ENCODE measurements at places on chromosomes 4 and X.

GRCh38 chr4:29081234-29081955, 1638.8 kb upstream of the PCDH7 start:
- no peak for DNase-seq

DNA sequence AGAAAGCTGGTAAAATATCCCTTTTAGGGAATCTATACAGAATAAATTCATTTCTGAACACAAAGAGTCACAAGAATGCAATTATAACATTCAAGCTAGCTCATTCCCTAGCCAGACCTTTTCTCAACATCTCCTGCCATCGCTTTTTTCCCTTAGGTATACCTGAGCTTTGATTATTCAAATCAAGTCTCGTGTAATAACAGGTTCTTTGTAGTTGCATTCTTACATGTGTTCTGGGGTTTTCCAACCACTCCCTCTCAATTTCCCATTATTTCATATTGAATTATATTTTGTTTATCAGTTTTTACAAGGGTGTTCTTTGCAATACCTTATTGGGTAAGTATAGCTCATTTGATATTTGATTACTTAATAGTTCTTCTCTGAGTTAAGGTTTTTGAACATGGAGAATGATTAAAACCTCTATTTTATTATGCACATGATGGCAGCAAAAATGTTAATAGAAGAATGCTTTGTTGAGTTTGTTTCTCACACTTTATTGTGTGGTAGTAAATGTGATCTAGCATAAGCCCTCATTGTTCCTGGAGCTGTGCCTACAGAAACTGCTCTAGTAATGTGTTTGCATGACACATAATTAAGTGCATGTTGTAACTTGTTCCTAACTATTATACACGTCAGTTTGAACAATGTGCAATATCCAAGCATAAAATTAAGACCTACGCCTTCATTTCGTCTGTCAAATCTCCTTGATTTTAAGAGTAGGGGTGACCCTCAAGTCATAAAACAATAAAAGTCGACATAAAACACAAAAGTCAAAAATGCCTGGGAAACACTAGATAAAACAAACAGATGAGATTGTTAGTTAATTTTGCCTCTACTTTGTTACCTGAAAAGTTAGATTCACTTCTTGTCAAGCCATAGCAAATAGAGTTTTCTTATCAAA, 124.0 kb upstream of the POF1B start:
- DNase-seq: no peak

DNA sequence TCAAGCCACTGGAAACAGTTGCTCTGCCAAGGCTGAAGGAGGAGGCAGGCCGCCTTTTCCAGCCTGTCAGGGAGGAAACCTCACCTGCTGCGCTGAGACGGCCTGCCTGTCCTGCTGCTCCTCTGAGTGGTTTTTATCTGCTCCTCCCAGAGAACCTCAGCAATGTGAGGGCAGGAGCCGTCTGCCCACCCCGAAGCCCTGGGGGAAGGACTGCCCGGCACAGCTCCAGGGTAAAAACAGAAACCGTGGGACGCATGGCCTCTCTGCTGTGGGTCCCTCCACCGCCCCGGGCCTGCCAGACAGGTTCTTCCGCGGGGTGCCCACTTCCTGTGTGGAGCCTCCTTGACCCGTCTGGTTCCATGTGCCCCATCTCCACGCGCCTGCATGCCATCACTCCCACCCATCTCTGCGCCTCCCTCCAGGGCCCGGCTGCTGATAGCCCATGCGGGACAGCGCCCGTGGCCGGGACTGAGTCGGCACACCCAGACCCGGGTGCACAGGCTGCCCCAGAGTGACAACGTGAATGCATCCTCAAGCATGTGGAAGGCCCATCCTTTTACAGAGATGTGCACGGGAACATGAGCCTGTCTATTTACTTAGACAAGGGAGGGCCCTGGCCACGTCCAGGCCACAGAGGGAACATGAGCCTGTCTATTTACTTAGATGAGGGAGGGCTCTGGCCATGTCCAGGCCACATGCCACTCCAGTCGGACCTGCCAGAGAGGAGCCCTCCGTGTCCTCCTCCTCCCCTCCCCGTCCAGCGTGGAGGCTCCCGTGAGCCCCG, 4.0 kb upstream of the SLC49A3 start:
- DNase-seq: no peak

GRCh38 chr4:98680806-98681205, 22.4 kb upstream of the TSPAN5 start:
- DNase-seq: no peak

- no peak for DNase-seq
Observed at GRCh38 chr4:35689870-35690269, 554.4 kb downstream of the ARAP2 start.

Measured in WERI-Rb-1 (cell line).